ENCODE measurements at places on chromosomes 5 and 9.

- DNase-seq: no peak
Observed at GRCh38 chr5:144832416-144832815, 661.7 kb downstream of the KCTD16 start.

DNA sequence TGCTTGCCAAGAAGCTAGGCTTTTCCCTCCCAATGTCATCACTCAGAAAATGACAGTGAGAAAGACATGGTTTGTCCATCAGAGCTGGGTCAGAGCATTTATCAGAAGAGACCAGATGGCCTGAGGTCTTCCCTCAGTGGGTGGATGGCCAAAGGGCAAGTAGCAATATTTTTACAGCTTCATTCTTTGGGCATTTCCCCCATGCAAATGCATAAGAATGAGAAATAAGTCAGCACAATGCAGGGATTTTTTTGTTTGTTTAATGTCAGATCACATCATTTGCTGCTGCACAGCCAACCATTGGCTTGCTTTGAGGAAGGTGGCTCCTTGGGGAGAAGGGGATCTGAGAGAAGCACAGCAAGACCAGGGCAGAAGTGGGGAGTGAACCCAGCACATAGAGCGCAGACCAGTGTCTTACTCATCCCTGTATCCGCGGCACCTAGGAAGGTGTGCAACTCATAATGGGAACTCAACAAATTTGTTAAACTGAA is 209.6 kb downstream of the SEMA6A start:
- DNase-seq: no peak

DNA sequence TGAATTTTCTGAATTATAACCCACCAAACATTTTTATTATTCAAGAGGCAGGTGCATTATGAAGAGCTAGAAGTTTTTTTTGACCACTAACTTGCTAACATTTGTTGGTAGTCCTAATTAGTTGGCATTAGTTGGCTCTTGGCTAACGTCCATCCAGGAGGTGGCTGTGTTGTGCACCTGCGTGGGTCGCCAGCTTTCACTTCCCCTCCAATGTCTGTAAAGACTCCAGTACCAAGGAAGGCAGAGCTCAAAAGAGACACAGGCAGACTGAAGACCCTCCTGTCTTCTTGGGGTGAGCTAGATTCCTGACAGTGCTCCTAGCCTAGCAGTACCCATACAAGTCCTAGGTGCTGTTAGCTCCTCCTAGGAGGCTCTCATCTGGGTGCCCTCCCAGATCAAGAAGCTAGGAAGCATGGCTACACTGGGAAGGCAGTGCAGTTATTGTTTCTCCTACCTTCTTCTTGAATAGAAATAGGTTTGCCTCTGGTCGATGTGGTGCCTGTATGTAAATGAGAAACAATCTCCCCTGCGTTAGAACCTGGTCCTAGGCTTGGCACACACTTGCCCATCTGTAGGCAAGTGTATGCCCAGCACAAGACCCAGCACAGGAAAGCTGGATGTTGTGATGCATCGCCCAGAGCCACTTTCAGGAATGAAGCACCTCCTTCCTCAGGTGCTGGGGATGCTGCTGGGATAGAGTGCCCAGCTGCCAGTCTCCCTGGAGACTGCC is 190.9 kb downstream of the ICE1 start:
- DNase-seq: no peak

DNA sequence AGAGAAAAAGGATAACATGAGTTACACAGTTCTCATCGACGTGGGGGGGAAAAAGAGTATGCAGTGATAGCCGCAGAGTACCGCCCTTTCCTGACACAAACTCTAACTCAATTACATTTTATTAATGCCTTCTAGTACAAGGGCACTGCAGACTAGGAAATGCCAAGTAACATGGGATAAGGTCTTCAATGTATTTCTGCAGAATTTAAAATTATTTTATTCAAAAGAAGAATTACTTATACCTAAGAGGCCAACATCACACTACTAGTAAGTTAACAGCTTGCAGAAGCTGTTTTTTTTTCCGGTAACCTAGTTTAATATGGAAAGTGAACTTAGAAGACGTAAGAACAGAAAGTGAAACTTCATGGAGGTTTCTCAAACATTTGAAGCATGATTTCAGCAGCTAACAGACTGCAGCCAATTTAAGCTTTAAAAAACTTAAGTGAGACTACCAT is 3.9 kb downstream of the SETX start:
- no peak for DNase-seq

DNA sequence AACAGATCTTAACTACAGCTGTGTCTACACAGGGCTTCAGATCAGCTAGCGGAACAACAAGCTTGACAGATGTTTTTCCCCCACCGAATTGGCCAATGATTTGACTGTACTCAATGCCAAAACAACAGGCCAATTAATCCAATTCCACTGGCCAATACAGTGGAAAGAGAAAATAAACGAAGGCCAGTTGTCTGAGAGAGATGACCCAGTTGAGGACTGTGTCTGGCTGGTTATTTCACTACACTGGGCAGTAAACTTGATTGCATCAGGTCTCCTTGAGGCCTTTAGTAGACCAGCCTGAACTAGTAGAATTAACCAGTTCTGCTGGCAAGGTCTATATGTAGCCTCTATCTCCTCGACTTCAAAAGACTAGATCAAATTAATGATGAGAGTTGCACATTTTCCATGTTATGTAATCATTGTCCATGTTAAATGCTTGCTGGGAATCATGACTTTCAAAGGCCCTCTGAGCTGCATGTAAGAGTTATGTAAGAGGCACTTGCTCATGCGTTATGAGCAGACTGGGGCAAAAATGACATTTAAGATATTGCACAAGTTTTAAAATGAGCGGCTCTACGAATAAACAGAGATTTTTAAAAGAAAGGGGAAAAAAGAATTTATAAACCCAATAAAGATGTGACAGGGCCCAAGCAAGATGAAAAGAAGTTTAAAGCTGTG is 28.3 kb downstream of the SMIM23 start:
- no peak for DNase-seq

- DNase-seq: no peak
Observed at GRCh38 chr9:124066783-124067577, 55.4 kb downstream of the LHX2 start.

DNA sequence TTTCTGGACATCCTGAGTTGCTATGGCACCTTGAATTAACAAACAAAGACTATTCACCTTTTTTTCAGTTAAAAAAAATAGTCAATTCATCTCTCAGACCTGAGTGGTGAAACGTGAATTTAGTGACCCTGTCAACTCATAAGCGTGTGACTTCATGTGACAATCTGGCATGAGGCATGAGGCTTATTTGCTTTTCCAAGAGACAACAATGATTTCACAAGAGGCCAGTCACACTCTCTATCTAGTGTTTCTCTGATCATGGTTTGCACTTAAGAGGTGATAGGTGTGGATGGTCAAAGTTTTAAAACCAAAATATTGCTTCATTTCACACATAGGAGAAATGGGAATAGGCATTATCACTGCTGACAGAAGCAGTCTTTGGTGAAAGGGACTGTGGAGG is 559.6 kb upstream of the ACO1 start:
- DNase-seq: no peak

- no peak for DNase-seq
Observed at GRCh38 chr9:7117676-7118561, 360.1 kb downstream of the KDM4C start.

- DNase-seq: no peak
Observed at GRCh38 chr9:26888271-26888670, 4.3 kb downstream of the CAAP1 start.

- no peak for DNase-seq
Observed at GRCh38 chr5:177596775-177597238, 3.1 kb upstream of the B4GALT7 start.

GRCh38 chr9:2209400-2209799 is 194.3 kb downstream of the SMARCA2 start:
- DNase-seq: no peak

DNA sequence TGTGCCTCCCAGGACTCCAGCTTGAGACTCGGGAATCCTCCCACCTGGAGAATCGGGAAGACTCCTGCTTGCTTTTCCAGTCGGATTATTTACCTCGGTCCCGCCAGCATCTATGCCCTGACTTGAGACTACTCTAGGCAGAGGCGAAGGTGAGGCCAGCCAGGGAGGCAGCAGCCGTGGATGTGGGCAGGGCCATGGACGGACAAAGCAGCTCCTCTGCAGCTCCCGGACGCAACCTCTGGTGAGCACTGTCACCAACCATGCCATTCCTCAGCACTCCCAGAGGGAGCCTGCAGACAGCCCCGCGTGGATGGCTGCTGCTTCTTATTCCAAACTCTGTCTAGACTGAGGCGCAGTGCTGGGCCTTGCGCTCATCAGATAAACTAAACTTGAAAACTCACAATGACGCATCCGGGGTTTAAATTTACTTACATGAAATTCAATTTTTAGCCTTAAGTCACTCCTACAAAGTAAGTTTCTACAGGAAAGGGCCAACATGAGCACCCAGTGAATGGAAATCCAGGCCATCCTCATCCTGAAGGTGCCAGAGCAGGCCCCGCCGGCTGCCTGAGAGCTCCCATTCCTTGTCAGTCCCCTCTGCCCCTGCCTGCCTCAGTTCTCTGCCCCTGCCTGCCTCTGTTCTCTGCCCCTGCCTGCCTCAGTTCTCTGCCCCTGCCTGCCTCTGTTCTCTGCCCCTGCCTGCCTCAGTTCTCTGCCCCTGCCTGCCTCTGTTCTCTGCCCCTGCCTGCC is 17.8 kb downstream of the MED10 start:
- no peak for DNase-seq

DNA sequence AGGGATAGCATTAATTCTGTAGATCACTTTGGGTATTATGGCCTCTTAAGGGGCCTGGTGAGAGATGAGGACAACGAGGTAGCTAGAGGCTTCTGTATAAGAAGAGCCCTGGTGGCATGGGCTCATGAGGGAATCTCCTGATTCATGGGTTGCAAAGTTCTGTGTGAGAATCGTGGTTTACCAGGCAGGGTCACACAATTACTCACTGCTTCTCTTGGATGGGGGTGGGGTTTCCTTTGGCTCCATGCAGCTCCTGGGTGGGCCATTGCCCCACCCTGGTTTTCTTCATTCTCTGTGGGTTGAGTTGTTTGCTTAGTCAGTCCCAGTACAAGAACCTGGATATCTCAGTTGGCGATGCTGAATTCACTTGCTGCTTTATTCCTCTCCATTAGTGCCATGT is 30.9 kb upstream of the TNFSF15 start:
- DNase-seq: no peak

GRCh38 chr9:76564297-76564696 is 105.3 kb downstream of the GCNT1 start:
- DNase-seq: no peak

GRCh38 chr5:149256451-149256850 is 15.2 kb upstream of the AFAP1L1 start:
- DNase-seq: no peak

DNA sequence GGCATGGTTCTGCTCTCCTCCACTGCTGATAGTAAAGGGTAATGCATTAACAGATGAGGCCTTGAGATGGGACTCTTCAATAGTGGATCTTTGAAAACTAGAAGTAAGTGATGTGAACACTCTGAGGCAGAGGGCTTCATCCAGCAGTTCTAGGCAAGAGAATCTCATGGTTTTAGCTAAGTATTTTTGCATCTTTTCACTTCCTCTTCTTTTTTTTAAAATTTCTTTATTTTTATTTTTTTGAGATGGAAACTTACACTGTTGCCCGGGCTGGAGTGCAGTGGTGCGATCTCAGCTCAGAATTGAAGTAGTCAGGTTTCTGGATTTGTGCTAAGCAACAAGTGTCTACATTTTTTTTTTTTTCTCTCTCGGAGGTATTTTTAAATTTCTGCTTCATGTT is 101.9 kb downstream of the MTRR start:
- no peak for DNase-seq

DNA sequence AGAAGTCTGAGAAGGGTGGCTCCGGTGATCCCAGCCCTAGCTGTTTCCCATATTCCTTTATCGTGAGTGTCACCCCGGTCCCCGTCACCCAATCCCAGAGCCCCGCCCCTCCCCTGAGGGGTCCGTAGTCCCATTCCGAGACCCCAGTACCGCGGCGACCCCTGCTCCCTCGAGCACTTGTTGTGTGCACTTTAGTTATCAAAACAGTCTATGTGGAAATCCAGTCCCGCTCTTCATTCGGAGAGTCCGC is 223 bp downstream of the LRSAM1 start:
- no peak for DNase-seq

- DNase-seq: no peak
Observed at GRCh38 chr5:79798893-79799590, 109.4 kb downstream of the CMYA5 start.

- DNase-seq: no peak
Observed at GRCh38 chr9:137295238-137295811, 6.7 kb downstream of the NRARP start.
